Esophagus squamous epithelium (tissue), 5 donors: ENCODE measurements at places on chromosomes 1 and 21.

- no peak for DNase-seq
These were observed 124.3 kb downstream of the LACTBL1 start for GRCh38 chr1:22848405-22848804.

DNA sequence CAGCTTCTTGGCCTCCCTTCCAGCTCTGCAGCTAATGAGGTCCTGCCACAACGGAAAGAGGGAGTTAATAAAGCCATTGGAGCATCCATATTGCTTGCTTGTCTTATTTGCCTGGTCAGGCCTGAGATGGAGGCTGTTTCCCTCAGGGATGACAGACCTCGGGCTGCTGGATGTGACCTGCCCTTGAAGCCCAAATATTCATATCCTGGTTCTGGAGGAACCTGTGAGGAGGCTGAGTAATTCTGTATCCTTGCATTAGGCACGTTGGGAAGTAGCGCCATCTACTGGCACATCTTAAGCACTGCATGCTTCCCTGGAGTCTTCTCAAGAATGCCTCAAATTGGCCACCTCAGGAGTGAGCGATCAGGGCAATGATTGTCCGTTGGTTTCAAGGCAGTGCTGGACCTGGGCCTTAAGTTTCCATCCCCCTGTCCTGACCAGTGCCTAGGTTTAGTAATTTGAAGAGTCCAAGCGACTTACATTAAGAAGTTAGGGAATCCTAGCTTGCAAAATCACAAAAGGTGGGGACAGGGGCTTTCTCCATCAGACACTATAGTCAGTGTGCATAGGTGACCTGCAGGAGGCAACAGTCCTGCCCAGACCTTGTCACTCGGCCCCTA, 13.8 kb upstream of the NASP start:
- no peak for DNase-seq

- DNase-seq, result no peak
These were observed 81.3 kb upstream of the SELENON start for GRCh38 chr1:25718732-25719131.

DNA sequence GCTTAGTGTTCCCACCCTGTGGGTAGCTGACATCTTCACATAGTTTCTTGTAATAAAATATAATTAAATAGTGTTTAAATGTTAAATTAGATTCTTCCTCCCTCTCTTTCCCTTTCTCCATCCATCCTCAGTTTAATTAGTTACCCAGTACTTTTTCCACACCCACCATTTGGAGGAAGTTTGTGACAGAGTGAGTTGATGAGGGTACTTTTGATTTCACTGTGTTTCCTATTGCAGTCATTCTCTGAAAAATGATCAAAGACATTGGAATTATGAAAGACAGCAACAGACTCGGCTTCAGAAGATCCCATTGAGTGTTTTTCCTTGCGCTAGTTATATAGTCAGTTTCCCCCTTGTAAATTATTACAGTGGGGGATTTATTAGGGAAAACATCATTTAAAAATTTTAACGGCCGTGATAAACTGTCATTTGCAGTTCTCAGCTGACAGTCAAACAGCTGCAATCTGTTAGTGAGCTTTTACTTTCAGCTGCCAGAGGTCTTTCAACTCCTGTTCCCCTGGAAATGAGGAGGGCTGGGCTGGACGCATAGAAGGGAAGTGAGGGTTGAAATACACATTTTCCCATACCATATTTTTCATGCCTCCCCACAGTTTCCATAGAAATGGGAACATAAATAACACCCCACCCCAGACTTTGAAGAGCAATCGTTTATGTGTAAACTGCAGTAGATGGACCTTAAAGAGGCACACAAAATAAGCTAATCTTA, 61.3 kb upstream of the CACYBP start:
- no peak for DNase-seq

DNA sequence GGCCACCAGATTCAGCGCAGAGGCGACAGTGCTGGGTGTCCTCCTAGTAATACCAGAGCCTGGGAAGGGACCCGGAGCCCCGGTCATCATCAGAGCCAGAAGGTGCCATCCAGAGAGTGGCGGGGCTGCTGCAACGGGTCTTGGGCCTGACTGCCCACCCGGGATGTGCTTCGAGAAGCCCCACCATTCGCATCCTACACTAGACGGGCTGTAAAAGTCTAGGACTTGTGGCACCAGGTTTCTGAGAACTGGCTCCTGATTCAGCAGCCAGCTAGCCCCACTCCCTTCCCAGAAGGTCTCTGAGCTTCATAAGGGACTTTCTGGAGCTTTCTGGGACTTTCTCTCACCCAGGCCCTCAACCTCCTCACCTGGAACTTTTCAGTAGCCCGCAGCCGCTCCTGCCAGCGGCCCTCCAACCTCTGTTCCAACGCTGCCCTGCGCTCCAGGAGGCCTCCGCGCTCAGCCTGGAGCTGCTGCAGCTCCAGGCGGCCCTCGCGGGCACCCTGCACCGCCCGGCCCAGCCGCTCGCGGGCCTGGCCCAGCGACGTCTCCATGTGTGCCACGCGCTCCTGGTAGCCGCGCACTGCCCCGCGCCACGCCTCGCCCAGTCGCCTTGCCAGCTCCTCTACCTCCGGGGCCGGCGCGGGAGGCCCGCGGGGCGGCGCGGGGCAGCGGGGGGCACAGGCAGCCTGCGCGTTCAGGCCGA, 940 bp downstream of the NES start:
- DNase-seq, result no peak

DNA sequence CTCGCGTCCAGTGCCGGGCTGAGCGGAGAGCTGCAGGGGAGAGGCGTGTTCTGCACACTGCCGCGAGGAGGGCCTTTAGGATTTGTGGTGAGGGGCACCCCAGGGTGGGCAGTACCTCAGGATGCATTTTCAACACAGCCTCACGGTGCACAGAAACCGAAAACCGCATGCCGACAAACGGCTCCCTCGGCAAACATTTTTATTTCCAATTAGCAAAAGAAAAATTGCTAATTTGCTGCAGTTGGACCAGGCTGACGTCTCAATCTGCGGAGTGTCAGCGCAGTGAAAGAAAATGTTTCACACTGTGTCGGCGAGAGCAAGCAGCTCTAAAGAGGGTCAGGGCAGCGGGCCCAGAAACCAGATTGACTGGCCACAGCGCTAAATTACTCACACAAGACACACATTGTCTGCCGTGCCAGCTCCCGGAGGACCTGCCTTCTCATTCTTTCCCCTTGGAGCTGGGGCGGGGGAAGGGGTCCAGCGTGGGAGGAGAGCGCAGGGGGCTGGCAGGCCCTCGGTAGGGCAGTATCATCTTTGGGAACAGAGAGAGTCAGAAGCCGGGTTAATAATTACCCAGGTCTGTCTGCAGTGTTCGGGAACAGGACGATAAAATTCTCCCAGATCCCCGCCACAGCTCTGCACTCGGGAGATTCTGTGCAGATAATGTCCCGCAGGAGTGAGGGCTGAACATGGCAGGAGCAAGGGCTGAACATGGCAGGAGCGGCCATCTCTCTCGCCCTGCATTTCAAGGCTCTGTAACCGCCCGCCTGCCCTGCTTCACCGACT, 150.2 kb downstream of the PRDM16 start:
- no peak for DNase-seq

DNA sequence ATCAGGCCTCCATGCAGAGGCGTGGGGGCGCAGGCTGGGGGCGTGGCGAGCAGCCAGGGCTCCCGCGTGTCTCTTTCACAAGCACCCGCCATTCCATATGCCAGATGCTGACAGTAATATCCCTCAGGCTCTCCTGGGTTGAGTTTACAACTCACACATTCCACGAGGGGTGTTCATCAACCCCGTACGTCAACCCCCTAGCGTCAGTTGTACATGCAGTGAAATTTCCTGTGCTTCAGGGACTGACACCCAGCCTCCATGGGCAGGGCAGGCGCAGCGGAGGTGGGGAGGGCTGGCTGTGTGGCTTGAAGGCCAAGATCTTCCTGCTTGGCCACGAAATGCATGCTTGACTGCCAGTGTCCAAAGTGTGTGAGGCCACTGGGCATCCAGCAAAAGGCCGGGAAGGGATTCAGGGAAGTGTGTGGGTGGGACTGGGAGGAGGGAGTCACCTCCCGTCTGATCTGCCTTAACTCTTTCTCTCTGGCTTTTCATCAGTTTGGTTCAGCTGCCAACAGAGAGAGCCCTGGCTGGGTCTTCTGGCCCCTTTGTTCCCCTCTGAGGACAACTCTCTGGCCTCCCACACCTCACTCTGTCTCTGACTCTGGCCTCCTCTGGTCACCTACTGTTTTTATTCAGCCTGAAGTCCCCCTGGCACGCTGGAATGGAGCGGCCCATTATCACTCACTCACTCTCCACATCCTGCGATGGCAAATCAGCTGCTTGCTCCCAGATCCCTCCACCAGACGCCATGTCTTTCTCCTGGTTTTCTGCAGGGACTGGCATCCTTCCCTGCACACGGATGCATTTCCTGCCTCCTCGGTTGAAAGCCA, 33.8 kb downstream of the CLIC6 start:
- no peak for DNase-seq

DNA sequence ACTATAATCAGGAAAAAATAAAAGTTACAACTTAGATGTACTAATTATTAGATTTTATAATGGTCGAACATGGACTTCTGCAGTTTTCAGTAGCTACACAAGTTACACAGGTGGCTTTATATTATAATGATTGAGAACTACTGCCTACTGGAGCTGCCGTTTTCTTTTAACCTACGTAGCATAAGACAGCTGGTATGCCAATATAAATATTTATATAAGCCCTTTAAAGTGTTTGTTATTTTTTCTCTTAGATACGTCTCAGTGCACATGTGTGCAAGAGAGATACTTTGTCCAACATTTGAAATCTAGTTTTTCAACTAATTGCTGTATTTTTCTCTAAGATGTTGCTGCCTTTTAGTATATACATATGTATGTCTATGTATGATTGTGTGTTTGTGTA, 42.4 kb downstream of the PDC start:
- no peak for DNase-seq

DNA sequence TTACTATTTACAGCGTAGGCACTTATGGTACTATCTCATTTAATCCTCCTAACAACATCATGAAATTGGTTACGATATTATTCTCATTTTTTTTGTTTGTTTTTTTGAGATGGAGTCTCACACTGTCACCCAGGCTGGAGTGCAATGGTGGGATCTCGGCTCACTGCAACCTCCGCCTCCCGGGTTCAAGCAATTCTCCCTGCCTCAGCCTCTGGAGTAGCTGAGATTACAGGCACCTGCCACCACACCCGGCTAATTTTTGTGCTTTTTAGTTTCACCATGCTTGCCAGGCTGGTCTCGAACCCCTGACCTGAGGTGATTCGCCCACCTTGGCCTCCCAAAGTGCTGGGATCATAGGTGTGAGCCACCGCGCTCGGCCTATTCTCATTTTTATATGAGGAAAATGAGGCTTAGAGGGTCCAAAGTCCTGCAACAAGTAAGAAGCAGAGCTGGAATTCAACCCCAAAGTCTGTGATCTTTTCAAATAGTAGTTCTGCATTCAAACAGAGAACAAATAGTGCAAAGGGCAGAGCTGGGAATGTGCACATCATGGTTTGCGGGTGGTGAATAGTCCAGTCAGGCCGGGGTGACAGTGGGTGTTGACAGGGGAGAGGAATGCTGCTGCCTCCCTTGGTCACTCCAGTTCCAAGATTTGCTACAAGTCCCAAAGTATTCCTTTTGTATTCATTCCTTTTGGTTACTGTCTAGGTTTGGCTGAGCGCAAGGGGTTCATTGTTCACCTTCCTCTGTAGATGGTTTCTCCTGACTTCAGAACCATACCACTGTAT, 4.6 kb downstream of the PRUNE1 start:
- DNase-seq, result no peak

- DNase-seq, result no peak
These were observed 4.7 kb upstream of the C21orf91 start for GRCh38 chr21:17823846-17824245.

GRCh38 chr1:31564606-31564989, 11.7 kb upstream of the TINAGL1 start:
- DNase-seq, result no peak

GRCh38 chr1:38014171-38014570, 1.6 kb downstream of the UTP11 start:
- DNase-seq, result no peak

DNA sequence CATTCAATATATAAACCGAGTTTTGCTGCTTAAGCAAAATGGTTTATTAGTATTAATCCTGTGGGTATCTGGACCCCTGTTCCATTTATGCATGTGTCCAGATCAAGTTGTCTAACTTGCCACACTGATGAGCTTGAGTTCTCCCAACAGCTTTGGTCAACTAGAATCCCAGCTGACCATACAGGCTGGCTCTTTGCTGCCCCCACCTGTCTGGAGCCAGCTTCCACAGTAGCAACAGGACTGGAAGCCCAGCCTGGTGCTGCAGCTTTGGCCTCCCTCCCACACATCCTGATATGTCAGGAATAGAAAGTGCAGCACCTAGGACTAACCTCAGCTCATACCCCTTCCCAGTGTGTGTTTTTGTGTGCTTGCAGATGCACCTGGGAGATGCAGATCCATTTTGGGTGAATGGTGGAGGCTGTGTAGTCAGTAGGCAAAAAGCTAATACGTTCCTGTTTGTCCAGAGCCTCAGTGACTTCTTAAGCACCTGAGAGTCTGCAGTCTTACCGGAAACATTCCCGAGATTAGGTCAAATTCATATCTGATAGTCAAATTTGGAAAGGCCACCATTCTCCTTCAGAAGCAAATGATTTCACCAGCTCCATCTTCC, 40.9 kb upstream of the BEND5 start:
- DNase-seq, result no peak

- DNase-seq, result no peak
These were observed 58.1 kb downstream of the PRKCZ start for GRCh38 chr1:2108213-2108876.

DNA sequence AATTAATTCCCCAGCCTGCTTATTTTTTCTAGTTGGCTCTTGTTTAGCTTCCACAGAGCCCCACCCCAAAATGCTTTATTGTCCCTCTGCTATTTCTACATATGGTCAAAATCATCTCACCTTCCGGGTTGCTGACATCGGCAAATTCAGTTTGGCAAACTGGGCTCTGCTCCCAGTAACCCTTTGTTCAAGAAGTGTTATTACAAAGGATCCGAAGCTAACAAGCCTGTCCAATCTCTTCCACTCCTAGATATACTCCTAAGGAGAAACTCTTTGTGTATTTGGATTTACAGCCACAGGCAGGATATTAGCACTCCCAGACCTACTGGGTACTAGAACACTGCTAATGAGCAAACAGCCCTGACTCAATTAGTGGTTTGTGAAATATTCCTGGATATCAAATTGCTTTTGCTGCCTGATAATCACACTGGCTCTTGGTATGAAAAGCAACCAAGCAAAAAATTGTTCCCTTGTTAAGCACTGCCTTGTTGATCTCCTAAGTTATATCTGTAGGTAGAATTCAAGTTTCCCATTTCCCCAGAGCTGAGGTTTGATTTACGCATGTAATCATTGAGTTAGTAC, 4.0 kb downstream of the JUN start:
- no peak for DNase-seq

GRCh38 chr21:16538936-16539440, 809.2 kb downstream of the USP25 start:
- DNase-seq, result no peak

DNA sequence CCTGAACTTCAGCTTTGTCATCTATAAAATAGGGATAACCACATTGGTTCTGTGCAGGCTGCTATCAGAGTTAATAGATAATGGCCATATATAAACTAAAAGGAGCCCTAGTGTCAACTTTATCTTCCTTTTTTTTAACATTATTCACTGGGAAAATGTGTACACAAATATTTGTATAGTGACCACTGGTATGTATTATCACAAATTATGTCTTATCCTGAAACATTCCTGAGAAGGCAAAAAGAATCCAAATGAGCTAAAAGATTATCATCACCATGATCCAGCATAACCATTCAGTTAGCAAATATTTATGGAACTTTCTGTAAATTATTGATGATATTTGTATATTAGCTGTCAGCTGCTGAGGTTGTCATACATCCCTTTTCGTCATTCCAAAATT, 16.6 kb downstream of the ANGPTL3 start:
- no peak for DNase-seq

GRCh38 chr1:162008799-162009198, 14.9 kb downstream of the OLFML2B start:
- DNase-seq, result no peak

GRCh38 chr1:209364716-209365115, 218.8 kb upstream of the CAMK1G start:
- DNase-seq, result no peak
